Cortex of kidney (tissue), 1 donor: ENCODE measurements at places on chromosomes 5 and 9.

DNA sequence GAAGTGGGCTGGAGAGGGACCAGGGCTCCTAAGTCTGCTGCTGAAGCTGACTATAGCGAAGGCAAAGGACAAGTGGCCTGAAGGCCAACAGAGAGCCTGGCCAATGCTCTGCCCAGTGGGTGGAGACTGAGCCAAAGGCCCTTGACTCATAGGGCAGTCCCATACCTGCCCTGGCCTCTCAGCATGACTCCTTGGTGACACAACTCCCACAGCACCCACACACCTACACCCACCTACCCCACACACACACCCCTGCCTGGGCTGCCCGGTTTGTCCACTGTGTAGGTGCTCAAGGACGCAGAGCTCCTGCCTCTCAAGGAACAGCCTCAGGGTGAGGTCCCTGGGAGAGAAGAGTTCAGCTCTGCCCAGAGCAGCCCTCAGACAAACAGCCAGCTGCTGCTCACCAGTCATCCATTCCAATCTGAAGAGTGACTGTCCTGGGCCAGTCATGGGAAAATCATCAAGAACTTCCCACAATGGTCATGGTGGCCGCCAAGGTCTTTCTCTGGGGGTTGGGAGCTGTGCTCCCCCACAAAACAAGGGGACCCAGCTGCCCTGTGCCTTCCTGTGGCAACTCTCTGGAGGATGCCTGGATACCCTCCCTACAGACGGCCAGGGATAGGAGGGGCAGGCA lies 5.0 kb downstream of the TNIP1 start:
- DNase-seq, result no peak

- DNase-seq, result no peak
Measured at GRCh38 chr5:90054612-90055011, 354.9 kb downstream of the CETN3 start.

DNA sequence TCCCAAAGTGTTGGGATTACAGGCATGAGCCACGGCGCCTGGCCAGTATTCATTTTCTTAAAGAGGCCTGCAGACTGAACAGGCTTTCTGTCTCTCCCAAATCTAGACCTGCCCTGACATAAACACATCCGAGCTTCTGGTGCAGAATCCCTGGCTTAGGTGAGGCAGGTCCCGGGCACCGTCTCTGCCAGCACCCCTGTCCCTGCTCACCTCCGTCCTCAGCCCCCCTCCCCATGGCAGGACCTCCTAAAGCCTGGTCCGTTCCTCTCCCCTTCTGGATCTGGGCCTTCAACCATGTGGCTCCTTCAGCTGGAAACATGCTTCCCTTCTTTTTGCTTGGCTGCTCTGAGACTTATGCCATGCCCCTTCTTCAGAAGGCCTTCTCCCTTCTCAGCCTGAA lies 22.7 kb upstream of the RXRA start:
- no peak for DNase-seq

GRCh38 chr9:104772714-104773510 lies 9.0 kb downstream of the NIPSNAP3B start:
- no peak for DNase-seq

DNA sequence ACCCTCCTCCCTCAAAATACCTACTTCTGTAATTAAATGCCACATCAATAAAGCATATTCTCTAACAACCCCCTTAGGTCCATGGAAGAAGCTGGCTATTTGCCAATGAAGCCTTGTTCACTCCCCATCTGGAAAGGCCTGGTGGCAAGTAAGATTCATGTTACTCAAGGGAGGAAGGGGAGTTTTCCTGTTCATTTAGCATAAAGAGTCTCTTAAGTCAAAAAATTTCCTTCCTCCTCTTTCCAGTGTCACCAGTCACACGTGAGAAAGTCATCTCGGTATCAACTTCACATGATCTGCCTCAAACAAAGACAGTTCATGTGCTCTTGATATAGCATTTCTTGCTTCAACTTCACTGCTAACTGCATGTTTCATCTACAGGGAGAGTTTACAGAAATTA lies 32.7 kb upstream of the RIC1 start:
- no peak for DNase-seq

DNA sequence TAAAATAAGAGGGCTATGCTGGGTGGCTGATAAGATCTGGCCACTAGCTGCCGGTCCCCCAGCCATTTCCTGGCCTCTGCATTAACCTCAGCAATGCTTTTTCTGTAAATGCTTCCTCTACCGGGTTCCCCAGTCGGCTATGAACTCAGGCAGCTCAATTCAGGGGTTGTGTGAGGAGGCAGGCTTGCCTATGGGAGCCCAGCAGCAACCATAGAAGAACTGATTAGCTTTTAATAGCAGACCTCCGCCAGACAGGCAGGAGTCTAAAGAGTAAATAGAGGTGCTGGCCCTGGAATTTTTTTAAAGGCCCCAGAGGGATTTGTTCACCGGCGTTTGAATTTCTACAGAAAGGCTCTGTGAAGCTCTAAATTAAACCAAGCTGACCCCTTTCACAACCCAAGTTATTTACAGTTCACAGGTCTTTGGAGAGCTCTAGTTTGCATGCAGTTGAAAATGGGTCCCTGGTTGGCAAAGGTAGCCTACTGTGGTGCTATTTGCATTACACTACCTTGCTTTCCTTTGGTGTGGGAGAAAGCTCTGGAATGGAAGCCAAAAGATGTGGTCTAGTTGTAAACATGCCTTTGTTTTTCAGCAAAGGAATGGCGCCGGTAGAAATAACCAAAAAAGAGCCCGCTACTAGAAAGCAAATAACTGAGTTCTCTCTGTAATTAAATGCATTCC lies 289.7 kb upstream of the SEMA6A start:
- no peak for DNase-seq

DNA sequence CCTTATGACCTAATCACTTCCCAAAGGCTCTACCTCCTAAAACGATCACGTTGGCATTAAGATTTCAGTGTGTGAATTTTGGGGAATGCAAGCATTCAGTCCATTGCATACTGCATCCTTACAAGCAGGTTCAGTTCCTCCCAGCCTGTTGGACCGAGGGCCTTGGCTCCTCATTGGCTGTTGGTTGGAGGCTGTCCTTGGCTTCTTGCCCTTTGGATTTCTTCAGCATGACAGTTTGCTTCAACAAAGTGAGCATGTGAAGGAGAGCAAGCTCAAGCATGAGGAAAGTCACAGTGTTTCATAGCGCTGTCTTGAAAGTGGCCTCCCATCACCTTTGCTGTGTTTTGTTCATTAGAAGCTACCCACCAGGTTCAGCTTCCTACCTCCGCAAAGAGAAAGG lies 109.5 kb downstream of the GADD45G start:
- no peak for DNase-seq

DNA sequence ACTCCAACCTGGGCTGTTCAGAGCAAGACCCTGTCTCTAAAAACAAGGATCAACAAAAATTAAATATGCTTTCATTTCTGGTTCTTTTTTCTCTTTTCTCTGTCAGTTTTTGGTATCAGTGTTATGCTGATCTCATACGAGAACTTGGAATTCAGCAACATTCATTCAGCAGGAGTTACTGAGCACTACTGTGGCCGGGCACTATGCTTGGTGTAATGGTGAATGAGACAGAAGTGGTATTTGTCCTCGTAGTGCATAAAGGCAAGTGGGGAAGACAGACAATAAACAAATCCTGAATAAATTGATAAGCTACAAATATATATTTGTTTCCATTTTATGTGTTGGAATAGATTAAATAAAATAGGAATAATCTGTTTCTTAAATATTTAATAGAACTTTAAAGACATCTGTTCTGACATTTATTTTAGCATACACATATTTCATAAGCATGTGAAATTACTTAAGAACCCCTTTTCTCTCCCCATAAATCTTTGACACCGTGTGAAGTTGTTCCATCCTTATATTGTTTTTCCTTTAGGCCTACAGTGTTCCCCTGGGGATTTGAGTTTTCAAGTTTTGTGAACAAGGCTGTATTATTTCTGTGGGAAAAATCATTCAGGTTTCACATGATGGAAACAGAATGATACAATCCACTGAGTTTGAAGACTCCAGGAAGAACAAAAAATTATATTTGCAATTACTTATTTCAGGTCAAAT lies 24.6 kb downstream of the UBAP1 start:
- DNase-seq, result no peak

DNA sequence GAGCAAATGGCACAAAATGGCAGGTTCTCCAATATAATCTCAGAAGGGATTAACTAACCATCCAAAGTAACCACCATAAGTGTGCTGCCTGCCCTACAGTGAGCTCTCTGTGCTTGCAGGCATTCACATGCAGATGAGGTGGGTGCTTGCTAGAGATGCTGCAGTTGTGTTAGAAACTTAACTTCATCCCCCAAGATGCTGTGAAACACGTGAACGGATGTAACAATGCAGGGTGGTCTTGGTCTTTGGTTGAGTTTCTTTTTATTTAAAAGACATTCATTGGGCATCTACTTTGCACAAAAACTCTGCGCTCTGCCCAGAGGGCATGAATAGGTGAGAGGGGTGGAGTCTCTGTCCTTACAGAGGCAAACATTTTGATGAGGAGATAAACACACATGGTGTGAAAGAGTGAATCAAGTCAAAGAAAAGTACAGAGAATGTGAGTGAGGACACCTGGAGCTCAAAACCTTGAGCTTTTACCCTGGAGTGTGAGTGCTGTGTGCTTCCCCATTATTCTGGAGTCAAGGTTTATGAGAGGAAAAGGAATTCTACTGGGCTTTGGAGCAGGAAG lies 143.9 kb upstream of the DAP start:
- no peak for DNase-seq

- no peak for DNase-seq
Measured at GRCh38 chr9:28547527-28547926, 974.2 kb upstream of the C9orf72 start.

GRCh38 chr5:43312699-43313034 lies 545 bp downstream of the HMGCS1 start:
- DNase-seq, result no peak

GRCh38 chr9:25481372-25481771 lies 196.9 kb downstream of the TUSC1 start:
- DNase-seq, result no peak

GRCh38 chr9:124149992-124150391 lies 107.8 kb upstream of the NEK6 start:
- DNase-seq, result no peak

DNA sequence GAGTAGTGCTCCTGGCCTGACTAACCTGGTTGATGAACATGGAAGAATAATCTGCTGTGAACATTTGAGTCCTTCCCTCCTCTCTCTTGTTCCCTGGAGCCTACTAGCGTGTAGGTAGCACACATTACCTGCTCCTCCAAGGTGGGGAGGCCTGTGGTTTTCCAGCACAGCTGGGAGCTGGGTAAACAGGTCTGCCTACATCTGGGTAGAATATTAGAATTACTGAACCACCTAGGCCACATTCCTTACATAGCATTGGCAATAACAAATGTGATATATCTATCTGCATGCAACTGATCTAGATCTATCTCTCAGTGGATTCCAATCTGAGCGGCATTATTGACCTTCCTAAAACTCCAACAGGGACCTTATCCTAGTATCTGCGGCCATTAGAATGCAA lies 151.0 kb upstream of the ZNF366 start:
- DNase-seq, result no peak

- DNase-seq, result no peak
Measured at GRCh38 chr5:178104492-178104891, 8.8 kb upstream of the N4BP3 start.

DNA sequence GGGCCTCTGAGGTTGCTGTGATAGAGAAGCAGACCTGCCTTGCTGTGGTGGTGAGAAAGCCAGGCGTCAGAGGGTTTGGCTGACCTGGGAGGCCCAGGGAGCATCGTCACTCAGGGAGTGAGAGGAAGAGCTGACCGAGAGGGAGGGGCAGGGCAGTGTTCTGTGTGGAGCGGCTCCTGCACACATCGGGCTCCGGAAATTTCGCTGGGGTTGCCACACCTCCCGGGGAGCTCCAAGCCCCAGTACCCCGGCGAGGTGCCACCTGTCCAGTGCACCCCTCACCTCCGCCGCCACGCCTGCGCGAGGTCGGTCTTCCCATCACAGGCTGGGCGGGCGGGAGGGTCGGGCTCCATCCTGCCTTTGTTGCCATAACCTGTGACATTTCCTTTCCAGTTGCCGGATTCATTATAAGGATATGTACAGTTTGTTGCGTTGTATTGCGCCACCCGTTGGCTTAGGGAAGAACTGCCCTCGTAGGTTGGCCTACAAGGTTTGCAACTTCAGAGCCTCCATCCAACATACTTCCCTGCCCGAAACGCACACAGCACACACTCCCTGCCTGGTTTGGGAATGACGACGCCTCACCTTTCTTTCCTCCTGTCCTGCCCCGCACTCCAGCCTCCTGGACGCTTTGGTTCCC lies 223.2 kb downstream of the CACNA1B start:
- DNase-seq, result no peak

- DNase-seq, result no peak
Measured at GRCh38 chr5:135976216-135976615, 21.4 kb upstream of the LECT2 start.

GRCh38 chr9:135533674-135534073 lies 12.3 kb upstream of the OBP2A start:
- no peak for DNase-seq

DNA sequence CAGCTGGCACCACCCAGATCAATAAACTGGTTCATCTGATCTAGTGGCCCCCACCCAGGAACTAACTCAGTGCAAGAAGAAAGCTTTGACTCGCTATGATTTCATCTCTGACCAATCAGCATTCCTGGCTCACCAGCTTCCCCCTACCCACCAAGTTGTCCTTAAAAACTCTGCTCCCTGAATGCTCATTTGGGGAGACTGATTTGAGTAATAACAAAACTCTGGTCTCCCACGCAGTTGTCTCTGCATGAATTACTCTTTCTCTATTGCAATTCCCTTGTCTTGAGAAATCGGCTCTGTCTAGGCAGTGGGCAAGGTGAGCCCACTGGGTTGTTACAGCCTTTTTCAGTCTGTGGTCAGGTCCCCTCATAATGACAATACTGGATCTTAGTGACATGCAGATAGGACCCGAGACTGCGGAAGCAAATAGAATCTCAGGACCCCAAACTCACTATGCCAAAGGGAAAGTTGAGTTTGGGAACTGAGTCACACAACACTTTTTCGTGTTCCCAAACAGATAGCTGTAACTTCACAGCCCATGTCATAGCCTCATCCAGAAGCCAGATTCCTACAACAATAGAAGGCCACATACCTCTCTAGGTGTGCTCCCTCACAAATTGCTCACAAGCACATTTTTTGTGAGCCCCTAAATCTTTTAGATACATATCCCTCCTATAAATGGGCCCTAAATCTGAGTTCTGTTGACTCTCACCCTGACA lies 175.2 kb upstream of the RAI14 start:
- DNase-seq, result no peak

- no peak for DNase-seq
Measured at GRCh38 chr5:111223787-111224560, at the start of gene CAMK4. Gene CAMK4 (plus strand): TSS chr5:111224384. CDS start chr5:111224484, 100 bp downstream.

GRCh38 chr5:135072387-135073281 lies 38.6 kb upstream of the PITX1 start:
- no peak for DNase-seq

- no peak for DNase-seq
Measured at GRCh38 chr9:33297432-33297831, 7.1 kb downstream of the NFX1 start.

- DNase-seq, result no peak
Measured at GRCh38 chr5:156476678-156477077, 149.7 kb downstream of the SGCD start.
